Type B pancreatic cell (in vitro differentiated cells): ENCODE measurements at places on chromosomes 16 and 17. TPM values are rescaled to one million over a fixed set of nuclear protein-coding genes. Genes with fewer than 3 reads are reported as not detected.

The TBC1D3I gene
- 0.24 TPM in 2 replicates for total RNA-seq

- DNase-seq: no peak
Observed at GRCh38 chr16:3133844-3134243, 985 bp upstream of the ZNF213 start.

GRCh38 chr17:77233635-77234334 lies 93.0 kb downstream of the SEC14L1 start:
- DNase-seq: no peak

DNA sequence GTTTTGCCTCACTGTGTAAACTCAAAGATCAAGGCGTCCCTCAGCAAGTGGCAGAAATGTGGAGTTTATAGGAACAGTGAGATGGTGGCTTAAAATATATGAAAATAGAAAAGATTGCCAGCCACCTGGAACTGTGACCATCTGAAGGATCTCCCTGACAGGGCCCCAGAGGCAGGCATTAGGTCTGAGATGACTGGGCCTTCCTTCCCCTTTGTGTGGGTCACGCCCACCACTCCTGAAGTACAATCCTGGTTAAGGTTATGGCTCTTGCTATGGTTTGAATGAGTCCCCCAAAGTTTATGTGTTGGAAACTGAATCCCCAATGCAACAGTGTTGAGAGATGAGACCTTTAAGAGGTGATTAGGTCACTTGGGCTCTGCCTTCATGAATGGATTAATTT lies 6.4 kb downstream of the ST6GALNAC2 start:
- no peak for DNase-seq

DNA sequence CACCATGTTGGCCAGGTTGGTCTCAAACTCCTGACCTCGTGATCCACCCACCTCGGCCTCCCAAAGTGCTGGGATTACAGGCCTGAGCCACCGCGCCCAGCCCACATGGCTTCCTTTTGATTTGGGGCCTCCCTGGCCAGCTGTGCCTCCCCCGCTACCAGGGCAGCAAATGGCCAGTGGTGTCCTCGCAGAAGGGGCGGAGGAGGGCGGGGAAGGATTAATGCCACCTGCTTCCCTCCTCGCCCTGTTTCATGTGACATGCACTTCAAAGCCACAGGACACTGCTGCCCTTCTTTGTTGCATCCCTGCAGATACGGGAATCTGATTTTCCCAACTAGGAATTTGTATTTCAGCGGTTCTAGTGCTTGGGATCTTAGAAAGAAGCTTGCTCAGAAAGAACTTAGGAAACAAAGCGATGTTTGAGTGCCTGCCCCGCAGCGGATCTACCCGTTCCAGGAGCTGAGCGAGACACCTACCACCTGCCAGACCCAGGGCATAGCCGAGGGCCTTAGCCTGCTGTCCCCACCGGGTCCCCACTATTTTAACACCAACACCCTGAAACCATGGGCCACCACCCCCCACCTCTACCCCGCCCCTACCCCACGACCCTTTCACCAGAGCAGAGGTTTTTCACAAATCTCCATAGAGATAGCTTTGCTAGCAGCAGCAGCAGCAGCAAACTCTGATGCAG lies 37.7 kb upstream of the CCDC182 start:
- DNase-seq: no peak

- DNase-seq: no peak
Observed at GRCh38 chr16:50269061-50269705, 2.8 kb downstream of the ADCY7 start.
